ENCODE measurements at places on chromosomes 3 and 15.

DNA sequence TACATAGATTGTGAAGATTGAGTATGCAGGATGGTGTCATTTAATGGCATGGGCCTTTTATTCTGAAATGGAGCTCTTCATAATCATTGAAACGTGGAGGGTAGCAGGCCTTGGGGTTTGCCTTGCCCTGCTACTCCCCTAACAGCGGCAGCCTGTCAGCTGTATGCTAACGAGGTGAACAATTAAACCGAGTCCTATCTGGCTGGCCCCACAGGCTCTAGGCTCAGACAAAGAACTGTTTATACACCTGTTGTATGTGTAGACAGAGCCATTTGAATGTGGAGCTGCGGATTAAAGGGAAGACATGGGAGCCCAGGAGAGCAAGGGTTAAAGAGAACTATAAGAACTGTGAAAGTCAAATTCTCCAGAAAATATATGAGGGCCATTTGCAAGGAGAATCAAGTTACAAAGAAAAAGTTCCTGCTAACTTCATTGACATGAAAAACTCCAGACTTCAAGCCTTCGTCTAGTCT lies 116.7 kb upstream of the CGNL1 start:
- no peak for DNase-seq

DNA sequence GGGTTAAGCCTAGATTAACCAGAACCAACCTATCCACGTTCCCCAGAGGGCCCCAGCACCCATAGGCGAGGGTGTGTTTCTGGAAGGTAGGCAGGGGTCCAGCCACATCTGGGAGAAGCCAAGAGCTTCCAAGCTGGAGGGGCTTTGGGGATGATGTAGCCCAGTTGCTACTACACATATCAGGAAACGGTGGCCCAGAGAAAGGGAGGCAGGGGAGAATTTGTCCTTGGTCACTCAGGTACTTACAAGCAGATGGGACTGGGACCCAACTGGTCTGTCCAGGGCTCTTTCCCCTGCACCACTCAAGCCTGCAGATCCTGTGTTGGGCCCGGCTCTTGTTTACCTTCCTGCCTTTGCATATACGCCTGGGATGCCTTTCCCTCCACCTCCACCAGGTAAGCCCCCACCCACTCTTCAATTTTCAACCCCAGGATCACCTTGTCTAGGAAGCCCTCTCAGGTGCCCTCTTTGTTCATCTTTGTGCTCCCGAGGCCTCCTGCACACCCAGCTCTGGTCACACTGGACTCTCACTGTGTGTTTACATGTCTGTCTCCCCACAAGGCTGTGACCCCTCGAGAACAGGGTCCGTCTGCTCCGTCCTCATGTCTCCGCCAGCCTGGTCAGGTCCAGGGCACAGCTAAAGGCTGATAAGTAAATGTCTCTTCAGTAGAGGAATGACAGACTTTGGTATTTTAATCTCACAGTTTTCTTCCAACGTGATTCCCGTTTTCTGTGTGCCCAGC lies 204.4 kb upstream of the LINGO1 start:
- no peak for DNase-seq

DNA sequence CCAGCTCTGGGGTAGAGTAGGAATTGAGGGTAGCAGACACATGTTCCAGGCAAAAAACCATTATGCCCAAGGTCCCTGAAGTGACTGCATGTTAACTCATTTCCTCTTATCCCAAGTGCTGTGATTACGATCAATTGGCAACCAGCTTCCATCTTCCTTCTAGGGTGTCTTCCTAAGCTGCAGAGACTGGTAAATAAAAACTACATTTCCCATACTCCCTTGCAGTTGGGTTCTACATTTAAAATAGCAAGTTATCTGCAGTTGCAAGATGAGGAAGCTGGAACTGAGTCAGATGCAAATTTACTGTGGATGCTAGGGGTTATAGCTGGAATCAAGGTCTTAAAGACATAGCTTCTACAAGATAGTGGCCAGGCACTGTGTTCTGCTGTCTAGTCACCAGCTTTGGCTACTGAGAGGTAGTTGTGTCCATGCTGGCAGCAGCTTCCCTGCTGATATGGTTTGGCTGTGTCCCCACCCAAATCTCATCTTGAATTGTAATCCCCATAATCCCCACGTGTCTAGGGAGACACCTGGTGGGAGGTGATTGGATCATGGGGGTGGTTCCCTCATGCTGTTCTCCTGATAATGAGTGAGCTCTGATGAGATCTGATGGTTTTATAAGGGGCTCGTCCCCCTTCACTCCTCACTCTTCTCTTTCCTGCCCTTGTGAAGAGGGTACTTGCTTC lies 51.3 kb upstream of the FBN1 start:
- no peak for DNase-seq

GRCh38 chr3:160105907-160106584 lies 117.4 kb downstream of the IL12A start:
- no peak for DNase-seq

DNA sequence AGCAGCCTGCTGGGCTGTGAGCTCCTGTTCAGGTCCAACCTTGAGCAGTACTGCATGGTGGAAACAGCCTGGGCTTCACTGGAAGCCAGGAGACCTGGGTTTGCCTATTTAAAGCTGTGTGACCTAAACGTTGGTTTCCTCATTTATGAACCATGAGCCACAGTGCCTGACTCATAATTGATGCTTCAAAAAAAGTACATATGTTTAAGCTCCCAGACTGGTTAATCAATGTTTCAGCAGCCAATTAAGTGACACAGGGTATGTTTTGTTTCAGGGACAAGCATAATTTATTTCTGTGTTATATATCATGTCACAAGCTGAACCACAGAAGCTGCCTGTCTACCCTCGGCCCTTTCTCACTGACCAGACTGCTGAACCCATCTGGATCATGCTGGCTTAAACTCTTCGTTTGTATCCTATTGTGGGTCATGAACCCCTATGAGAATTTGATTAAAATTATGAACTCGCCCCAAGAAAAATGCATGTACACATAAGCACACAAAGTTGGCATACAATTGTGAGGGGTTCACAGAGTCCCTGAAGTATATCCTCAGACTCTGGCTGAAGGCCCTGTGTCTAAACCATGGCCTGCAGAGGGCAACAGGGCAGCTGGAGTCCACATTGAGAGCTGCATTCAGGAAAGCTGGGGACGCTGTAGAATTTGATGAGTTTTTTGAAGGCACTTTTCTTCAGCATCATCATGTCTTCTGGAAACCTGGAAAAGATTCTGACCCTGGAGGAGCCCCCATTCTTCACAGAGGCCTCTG lies 23.7 kb downstream of the HDC start:
- no peak for DNase-seq

DNA sequence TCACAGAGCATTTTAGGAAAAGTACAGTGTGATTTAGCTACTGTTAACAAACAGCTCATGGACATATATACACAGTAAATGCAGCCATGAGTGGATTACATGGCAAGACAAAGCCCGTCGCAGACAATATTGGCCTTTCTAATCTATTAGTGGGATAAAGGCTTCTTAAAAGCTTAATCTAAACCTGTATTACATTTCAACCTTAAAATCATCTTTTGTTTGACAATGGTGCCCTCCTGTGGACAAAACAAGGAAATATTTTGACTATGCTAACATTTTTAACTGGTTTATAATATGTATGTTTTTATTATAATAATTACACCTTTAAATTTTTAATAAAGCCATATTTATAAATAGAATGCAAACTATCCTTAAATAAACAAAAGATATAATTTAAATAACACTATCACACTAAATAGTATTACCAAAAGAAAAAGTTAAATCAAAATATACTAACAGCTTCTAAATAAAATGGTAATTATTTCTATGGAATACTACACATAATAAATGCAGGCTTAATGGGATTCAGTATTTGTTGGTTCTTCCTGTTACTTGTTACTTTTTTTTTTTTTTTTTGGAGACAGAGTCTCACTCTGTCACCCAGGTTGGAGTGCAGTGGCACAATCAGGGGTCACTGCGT lies 38.6 kb downstream of the TAFA4 start:
- no peak for DNase-seq

DNA sequence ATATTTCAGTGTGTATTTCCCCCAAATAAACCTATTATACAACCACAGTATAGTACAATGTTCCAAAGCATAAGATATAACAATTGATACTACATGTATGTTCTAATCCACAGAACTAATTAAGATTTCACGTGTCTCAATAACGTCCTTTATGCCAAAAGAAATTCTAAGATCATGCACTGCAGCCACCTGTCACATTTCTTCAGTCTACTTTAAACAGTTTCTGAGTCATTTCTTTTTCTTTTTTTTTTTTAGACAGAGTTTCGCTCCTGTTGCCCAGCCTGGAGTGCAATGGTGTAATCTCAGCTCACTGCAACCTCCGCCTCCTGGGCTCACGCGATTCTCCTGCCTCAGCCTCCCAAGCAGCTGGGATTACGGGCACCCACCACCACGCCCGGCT lies 190.2 kb downstream of the STAG1 start:
- DNase-seq, result no peak

DNA sequence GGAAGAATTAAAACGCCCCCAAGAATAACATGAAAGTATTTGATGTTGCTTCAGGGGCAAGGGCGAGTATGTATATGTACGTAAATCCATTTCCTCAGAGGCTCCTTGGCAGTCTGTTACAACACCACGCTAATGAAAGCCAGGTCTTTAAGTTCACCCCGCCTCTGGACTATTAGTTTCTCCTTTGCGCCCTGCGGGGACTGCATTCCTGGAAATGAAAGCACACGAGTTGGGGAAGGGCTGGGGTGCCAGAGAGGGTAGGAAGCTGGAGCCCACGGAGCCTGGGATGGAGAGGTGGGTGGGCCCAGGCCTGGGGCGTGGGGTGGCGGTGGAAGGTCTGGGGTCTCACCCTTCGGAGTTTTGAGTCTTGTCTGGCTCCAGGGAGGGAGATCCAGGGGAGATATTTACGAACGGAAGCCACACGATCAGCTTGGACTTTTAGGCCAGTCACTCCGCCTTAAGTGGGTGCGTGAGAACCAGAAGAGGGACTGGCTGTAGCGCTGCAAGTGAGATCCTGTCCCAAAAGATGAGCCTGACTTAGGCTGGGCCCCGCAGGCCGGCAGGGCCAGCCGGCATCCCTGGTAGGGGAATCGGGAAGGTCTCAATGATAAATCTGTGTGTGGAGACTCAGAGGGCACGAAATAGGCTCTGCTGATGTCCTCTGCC lies 1.6 kb upstream of the PLCL2 start:
- DNase-seq, result no peak

GRCh38 chr3:186425788-186426730 lies 64.0 kb upstream of the DGKG start:
- no peak for DNase-seq
